Smooth muscle cell of the brain vasculature (primary cell): ENCODE measurements at places on chromosomes 4 and X.

GRCh38 chr4:17398035-17398434 lies 113.9 kb downstream of the QDPR start:
- no peak for DNase-seq

GRCh38 chrX:136899221-136899620 lies 18.7 kb upstream of the RBMX start:
- no peak for DNase-seq

GRCh38 chrX:40415675-40416074 lies 165.1 kb upstream of the ATP6AP2 start:
- DNase-seq, result no peak

GRCh38 chr4:141046255-141046654 lies 87.0 kb downstream of the RNF150 start:
- DNase-seq, result peak; percentile 41

DNA sequence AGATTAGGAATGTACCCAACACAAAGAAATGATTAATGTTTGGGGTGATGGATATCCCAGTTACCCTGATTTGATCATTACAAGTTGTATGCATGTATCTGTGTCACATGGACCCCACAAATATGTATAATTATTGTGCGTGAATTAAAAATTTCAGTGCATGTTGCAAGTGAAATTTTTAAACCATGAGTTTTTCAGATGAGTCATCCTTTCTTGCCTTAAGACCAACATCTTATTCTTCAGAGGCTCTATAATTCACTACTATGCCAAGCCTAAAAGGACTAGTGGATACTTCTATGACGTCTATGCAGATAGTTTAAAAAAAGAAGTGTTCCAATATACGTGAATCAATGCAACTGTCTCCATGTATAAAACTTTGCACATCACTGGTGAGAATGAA lies 113.0 kb upstream of the SH3RF1 start:
- DNase-seq, result no peak

GRCh38 chr4:141220271-141220670 lies 424 bp upstream of the ZNF330 start:
- no peak for DNase-seq

DNA sequence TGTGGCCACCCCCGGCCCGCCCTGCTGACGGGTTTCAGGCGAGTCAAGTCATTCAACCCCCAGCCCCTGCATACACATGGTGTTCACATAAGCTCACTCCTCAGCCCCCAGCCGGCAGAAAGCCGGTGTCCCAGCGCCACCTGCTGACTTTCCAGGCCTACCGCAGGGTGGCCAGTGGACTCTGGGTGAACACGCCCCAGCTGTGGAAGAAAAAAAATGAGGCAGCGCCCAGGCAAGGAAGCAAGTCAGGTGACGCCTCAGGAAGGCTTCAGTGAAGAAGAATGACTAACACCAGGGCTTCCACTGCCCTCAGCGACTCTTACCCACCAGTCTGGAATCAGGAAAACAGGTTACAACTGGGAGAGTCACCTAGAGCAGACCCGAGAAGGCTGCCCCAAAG lies 15.8 kb downstream of the BCAP31 start:
- peak; percentile 29 for DNase-seq

DNA sequence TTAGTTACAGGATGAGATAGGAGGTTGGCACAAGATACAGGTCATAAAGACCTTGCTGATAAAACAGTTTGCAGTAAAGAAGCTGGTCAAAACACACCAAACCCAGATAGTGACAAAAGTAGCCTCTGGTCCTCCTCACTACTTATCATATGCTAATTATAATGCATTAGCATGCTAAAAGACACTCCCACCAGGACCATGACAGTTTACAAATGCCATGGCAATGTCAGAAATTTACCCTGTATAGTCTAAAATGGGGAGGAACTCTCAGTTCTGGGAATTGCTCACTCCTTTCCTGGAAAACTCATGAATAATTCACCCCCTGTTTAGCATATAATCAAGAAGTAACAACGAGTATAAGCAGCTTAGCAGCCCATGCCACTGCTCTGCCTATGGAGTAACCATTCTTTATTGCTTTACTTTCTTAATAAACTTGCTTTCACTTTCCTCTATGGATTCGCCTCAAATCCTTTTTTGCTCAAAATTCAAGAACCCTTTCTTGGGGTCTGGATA lies 1254.4 kb downstream of the PCDH7 start:
- DNase-seq, result no peak

- no peak for DNase-seq
Measured at GRCh38 chrX:50081282-50081889, 119.4 kb downstream of the AKAP4 start.

DNA sequence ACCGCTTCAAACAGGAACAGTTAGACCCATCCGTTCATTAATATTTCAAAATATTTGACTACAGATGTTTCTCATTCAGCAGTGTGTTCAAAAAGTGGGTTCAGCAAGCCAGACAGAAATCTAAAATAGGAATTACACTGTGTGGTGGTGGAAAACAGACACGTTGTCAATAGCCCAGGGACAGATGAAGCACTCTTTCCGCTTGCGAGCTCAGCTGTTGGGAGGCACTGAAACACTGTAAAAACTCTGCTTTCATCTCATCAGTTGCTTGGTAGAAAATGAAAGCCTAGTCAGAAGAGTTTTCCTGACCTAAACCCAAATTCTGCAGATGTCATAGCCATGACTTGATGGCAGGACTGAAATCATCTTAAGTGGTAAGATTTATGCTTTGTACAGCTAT lies 38.5 kb downstream of the LRP2BP start:
- DNase-seq, result no peak

- DNase-seq, result no peak
Measured at GRCh38 chr4:29717287-29718057, 1002.7 kb upstream of the PCDH7 start.

DNA sequence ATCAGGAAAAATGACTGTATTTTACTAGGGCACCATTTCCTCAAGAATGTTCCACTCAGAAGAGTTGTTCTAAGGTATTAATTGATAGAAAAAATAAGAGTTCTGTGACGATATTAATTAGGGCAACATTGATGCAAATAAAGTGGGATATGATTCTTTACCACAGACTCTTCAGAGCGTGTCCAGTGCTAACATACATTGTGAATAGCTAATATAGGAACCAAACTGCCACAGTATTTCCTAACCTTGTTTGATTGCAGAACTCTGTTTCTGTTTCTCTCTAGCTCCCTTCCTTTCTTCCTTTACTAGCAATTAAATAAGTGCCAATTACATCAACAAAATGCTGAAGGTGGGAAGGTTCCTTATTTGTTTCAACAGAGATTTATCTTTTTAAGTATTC lies 154.1 kb upstream of the CPEB2 start:
- no peak for DNase-seq

GRCh38 chr4:70504733-70505132 lies 13.6 kb upstream of the AMTN start:
- no peak for DNase-seq

- no peak for DNase-seq
Measured at GRCh38 chr4:101528526-101528925, 181.2 kb upstream of the PPP3CA start.

GRCh38 chr4:185536411-185536709 lies 1.1 kb upstream of the PDLIM3 start:
- no peak for DNase-seq

DNA sequence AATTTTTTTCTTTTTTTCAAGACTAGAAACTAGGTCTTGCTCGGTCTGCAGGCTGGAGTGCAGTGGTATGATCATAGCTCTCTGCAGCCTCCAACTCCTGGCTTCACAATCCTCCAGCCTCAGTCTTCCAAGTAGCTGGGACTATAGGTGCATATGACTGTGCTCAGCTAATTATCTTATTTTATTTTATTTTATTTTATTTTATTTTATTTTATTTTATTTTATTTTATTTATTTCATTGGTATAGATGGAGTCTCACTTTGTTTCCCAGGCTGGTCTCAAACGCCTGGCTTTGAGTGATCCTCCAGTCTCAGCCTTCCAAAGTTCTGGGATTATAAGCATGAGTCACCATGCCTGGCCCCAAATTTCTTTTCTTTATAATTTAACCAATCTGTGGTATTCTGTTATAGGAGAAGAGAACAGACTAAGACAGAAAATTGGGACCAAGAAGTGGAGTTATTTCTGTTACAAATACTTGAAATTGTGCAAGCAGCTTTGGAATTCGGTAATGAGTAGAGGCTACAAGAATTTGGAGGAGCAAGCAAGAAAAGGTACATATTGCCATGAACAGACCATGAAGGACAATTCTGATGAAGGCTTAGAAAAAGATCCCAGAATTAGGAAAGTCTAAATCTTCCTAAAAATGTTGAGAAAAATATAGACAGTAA lies 4.0 kb upstream of the PRDM5 start:
- no peak for DNase-seq

GRCh38 chr4:81142744-81143143 lies 72.3 kb downstream of the PRKG2 start:
- no peak for DNase-seq

GRCh38 chr4:48409203-48409602 lies 67.9 kb downstream of the SLAIN2 start:
- DNase-seq, result no peak

DNA sequence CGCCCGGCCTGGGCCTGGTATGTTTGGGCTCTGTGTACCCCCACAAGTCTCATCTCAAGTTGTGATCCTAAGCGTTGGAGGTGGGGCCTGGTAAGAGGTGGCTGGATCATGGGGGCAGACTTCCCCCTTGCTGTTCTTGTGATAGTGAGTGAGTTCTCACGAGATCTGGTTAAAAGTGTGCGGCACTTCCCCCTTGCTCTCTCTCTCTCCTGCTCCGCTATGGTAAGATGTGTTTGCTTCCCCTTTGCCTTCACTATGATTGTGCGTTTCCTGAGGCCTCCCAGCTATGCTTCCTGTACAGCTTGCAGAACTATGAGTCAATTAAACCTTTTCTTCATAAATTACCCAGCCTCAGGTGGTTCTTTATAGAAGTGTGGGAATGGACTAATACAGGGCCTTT lies 53.0 kb downstream of the CHST7 start:
- no peak for DNase-seq

- no peak for DNase-seq
Measured at GRCh38 chr4:168119890-168120289, 27.6 kb downstream of the ANXA10 start.

DNA sequence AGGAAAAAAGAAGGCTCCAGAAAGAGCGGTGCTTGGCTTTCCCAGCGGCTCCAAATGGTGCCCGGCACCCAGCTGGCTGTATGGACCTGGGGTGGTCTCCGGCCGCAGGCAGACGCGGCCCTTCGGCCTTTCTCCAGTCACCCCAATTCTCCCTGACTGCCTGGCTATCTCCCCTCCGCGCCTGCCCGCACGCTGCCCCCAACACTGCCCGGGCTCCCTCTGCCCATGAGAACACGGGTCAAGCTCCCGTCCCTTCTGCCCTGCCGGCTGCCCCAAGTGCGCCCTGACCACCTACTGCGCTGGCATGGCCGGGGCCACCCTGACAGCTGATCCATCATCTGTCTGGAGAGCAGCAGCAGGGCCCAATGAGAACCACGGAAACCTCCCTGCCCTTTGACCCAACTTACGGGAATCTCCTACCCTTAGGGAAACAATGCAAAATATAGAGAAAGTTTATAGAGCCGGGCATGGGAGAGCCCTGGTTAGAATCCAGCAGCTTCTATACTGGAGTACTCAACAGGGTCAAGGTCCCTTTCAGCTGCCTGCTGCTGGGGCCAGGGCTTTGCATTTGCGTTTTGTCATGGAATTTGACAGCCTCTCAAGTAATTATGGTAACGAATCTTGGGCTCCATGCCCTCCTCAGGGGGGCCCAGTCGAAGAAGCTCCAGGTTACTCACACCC lies 1.2 kb upstream of the FAM3A start:
- DNase-seq, result no peak

DNA sequence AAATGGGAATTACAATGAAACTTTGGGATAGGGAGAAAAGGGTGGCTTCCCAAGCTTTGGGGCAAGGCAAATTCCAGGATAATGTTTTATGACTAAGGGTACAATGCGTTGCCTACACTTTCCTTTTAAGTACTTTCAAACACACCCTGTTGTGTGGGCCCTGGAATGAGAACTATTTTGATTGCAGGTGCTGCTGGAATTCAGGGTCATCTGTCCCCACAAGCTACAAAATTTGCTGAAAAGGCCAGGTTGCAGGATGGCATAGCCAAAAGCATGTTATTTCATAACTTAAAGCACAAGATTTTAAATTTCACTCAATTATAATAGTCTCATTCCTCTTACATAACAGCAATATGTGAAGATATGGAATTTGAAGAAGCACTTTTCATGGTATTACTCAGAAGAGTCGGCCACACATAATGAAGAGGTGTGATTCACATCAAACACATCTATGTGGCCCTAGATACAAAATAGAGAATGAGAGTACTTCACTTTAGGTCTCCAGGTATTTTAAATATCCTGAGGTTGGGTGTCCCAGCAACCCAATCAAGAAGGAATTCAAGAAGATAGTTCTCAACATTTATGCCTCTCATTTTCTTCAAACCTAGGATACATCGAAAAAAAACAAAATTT lies 89.3 kb downstream of the APBB2 start:
- DNase-seq, result no peak

DNA sequence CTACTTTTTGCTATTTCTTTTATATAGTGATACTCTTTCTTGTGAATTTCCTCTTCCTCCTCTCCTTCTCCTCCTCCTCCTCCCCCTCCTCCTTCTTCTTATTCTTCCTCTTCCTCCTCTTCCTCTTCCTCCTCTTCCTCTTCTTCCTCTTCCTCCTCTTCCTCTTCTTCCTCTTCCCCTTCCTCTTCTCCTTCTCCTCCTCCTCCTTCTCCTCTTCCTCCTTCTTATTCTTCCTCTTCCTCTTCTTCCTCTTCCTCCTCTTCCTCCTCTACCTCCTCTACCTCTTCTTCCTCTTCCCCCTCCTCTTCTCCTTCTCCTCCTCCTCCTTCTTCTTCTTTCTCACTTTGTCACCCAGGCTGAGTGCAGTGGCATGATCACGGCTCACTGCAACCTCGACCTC lies 36.3 kb upstream of the RBMX start:
- DNase-seq, result no peak

DNA sequence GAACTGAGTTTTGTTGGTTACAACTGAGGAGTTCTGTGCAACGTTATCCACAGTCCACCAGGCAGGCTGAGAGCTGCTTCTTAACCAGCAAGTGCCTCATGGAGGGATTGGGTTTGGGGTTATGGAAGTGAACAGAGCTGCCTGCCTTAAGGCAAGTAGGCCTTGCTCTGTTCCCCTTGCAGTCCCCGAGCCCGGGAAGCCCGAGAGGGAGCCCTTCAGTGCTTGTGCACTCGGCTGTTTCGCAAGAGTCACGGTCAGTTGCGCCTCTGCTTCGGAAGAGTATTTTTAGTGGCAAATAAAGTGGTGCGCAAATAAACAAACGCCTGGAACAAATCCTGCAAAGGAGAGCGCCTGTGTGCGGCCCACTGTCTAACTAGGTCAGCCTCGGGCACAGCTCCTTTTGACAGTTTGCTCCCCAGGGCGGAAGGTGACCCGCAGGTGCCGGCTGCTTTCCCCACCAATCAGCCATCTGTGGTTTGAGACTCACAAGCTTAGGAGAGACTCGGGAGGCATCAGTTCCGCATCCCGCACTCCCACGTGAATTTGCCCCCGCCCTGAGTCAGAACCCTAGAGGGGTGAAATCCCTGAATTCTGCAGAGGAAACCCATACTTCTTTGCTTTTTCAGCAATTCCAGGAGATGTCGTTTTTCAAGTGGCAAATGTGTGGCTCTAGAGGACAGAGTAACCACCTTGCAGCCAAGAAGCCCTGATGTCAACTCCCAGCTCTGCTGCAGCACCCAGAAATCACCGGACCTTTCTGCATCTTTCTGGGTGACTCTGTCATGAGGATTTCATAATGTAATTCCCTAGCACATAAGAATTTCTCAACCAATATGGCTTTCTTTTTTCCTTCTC lies 56.8 kb downstream of the LGI2 start:
- no peak for DNase-seq

- no peak for DNase-seq
Measured at GRCh38 chr4:47010347-47010911, 17.0 kb upstream of the GABRA4 start.
